ENCODE measurements at places on chromosomes 3 and 15.

DNA sequence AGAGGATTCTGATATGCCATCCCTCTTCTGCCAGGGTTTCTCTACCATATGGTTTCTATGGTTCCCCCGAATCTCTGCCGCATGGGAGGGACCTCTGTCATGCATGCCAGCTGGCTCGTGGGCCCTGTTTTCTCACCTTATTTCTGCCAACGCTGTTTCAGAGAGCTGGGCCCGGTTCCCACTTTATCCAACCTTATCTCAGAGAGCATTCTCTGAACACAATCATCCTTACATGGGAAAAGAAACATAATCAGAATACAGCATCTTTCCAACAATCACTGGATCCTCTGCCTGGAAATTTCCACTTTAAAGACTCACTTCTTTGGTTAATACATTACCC, 234.5 kb upstream of the ZBTB20 start:
- no peak for DNase-seq

DNA sequence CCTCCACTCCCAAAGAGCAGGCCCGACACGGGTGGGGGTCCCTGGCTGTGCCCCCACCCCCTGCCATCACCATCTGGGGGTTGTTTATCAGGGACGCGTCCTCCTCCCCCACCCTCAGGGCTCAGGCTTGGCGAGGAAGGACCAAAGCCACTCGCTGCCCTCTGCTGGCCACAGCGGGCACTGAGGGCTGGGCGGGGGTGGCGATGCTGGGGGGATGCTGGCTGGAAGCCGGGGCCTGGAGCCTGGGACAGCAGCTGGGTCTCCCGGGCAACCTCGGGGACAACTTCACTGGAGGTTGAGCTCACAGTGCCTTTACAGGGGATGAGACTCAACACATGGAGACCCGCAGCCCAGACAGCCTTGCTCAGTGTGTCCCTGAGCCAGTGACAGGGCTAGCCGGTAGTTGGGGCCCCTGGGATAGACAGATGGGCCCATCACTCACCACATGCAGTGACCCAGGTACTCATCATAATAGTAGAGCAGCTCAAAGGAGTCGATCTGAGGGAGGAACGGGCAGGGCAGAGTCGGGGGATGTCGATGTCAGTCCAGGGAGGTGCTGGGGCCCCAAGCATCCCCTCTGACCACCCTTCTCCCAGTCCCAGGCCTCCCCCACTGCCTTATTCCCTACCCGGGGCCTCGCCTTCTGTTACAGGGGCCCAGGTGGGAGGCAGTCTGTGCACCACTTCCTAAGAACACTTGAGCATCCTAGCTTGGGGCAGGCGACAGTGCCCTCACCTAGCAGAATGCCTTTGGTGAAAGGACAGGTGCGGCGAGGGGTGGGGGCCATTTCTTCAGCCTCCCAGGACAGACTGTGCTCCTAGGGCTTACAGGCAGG, 5.9 kb upstream of the CALML4 start:
- no peak for DNase-seq

- DNase-seq = no peak
Observed at GRCh38 chr3:12347301-12347700, 58.4 kb downstream of the PPARG start.

DNA sequence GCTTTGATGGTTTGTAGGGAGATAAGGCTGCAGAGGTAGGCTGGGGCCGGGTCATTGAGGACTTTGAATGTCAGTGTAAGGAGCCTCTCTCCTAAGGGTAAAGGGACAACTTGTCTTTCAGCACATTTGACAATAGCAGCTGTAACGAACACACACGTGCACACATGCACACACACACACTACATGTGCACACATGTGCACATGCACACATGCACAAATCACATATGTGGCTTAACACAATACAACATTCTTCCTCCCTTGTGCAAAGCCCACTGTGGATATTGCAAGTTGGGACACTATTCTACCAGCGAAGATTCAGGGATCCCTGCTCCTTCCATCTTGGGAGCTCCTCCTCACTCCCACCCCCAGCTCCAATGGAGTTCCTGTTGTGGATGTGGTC, 1.1 kb upstream of the CFAP100 start:
- DNase-seq = no peak

- no peak for DNase-seq
Observed at GRCh38 chr15:99928429-99928981, 195.3 kb upstream of the LYSMD4 start.
